AG04449 (cell line): ENCODE measurements at places on chromosomes 1 and 21.

GRCh38 chr1:243831463-243831862 lies 18.6 kb downstream of the AKT3 start:
- no peak for DNase-seq

DNA sequence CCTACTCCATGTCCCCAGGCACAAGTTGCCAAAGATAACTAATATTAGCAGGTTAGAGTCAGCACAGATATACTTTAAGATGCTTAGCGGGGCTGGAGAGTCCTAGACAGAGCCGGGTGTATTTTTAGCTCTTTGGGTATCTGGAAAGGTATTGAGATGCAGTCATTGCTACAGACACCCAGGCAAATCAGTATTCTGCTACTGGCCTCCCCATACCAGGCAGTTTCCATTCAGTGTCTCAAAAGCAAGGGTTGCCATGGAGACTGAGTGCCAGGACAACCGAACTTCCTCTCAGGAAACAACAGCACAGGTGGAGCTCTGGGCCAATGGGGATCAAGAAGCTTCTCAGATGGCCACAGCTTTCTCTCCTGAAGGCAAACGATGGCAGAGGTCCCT lies 45.3 kb downstream of the KCNC4 start:
- DNase-seq = no peak

DNA sequence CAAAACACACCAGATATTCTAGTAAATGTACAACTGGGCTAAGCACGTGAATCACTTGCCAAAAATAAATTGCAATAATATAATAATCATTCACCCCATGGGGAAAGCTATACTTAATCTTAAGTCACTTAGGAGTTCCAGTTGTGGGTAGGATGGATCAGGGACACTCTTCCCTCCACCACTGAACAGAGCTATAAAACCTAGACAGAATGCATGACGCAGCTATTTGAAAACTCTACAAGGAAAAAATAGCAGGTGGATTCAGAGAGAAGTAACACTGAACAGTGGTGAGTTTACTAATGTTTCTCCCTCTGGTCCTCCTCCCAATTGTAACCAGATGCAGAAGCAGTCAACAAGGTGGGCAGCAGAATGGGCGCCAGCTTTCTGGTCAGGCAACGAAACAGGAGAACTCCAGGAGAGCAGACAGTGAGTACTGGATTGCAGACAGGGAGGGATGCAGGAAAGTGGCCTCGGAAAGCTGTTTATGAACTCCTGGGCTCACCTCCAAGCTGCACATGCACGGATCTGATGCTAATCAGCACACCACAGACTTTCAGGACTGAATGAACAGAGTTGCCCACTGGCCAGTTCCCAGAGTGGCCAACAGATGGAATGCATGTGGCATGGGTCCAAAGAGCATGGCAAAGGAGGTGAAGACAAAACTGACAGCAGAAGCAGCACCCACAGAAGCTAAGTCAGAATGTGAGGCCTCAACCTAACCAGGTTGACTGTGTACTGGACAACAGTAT lies 41.4 kb downstream of the TARBP1 start:
- no peak for DNase-seq

- no peak for DNase-seq
Observed at GRCh38 chr1:167645625-167646414, 15.8 kb downstream of the RCSD1 start.

DNA sequence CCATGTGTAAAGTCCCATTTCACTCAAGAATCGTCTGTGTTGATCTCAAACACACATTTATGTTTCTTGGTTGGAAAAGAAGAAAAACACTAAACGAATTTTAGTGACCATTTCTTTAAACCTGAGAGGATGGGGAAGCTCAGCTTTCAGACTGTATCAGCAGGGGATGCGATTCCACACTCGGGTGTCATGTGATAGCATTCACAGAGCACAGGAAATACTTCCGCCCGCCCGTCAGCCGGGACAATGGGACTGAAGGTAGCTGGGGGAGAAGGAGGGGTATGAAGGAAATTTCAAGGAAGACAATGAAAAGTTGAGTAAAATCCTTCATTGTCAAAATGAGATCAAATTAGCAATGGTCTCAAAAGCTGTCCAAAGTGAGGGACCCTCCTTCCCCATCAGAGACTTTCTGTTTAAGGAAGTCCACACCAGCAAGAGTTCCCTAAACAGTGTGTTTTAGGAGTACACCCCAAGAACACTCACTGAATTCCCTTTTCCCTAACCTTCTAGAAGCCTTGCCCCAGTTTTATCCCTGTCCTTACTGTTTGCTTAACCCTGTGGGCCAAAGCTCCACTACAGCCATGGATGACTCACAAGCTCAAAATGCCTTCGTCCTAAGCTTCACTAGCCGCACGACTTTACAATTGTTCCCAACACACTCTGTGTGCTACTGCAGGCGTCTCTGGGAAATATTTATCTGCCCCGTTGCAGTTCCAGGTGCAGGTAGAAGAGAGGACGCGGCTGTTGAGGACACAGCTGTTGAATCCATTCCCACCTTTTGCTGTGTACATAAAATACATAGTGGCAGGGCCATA lies 51.4 kb upstream of the SIM2 start:
- DNase-seq = no peak

GRCh38 chr1:231853588-231854207 lies 227.1 kb downstream of the DISC1 start:
- no peak for DNase-seq

GRCh38 chr1:156429313-156430060 lies 60.5 kb downstream of the RHBG start:
- no peak for DNase-seq

- DNase-seq = no peak
Observed at GRCh38 chr21:17386498-17386897, 126.3 kb upstream of the CXADR start.

DNA sequence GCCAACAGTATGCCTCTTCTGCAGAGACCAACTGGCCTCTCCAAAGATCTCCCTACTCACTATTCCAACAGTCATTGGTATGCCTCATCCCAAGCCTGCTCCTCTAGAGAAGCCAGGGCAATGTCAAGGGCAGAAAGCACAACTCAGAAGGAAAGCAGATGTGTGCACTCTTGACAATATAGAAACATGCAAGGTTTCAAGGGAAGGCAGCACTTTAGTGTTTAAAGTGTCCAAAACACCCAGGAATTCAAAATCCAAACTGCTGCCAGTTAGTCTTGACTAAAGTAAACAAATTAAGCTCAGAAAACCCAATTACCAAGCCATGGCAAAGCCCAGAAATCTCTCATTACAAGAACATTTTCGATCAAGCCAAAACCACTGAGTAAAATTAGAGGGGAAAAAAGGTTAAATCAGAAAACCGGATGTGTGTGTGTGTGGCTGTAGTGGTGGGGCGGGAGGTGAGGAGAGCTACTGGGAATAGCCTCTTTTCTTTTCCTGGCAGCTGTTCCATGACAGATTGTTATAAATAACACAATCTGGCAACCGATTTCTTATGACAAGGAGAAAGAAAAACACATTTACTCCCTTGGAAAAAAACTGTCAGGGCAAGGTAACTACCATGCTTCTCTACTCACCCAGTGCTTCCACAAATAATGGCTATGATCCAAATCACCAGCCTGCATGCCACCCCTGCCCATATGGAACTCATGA lies 39.2 kb downstream of the EIF2B3 start:
- no peak for DNase-seq

- DNase-seq = no peak
Observed at GRCh38 chr1:115402753-115403184, 64.7 kb upstream of the NGF start.

GRCh38 chr1:234473118-234473517 lies 5.9 kb downstream of the TARBP1 start:
- no peak for DNase-seq

DNA sequence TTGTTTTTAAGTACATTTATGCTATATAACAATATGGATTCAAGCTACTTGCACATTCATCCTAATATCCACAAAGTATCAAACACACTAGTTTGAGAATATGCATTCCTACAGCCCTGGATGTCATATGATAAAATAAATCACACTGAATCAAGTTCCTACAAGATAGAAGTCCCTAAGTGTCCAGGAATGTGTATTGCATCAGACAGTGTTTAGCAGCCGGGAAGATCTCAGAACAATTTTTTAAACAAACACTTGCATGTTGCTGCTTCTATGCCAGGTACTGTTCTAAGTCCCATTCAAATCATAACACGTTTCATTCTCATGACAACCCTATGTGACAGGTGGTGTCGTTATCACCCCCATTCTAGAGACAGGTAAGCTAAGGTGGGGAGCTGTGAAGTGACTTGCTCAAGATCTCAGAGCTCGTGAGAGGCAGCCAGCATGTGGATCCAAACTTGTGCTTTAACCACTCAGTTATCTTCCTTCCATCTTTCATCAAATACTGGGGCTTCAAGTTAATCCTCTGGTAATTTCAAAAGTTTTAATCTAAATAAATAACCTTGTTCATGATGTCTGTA lies 68.3 kb upstream of the KIF26B start:
- peak; percentile 55 for DNase-seq

DNA sequence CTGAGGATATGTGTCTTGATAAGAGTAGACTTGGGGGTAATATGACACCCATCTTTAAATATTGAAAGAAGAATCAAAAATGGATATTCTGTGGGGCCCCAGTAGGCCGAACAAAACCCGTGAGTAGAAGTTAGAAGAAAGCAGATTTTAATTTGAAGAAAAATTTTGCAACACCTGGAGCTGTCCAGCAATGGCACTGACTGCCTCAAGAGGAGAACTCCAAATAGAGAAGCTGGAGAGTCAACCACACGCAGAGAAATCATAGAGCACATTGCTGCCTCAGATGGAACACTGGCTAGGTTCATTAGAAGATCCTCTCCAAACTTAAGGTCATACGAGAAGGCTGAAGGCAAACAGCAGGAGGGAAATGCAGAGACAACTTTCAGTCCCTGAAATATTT lies 6.8 kb downstream of the NHLH1 start:
- no peak for DNase-seq

DNA sequence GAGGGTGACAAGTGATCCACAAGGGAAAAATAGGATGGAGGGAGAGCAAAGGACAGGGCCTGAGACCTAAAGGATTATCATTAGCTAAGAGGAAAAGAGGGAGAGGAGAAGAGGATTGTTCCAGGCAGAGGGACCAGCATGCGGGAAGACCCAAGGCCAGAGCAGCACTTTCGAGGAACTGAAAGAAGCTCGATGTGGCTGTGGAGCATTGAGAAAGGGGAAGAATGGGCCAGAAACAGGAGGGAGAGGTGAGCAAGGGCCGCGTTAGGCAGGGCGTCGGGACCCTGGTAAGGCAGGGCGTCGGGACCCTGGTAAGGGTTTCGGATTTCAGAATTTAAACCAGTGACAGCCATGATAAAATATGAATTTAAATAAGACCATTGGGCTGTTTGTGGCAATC lies 22.8 kb upstream of the CSF1 start:
- DNase-seq = no peak

DNA sequence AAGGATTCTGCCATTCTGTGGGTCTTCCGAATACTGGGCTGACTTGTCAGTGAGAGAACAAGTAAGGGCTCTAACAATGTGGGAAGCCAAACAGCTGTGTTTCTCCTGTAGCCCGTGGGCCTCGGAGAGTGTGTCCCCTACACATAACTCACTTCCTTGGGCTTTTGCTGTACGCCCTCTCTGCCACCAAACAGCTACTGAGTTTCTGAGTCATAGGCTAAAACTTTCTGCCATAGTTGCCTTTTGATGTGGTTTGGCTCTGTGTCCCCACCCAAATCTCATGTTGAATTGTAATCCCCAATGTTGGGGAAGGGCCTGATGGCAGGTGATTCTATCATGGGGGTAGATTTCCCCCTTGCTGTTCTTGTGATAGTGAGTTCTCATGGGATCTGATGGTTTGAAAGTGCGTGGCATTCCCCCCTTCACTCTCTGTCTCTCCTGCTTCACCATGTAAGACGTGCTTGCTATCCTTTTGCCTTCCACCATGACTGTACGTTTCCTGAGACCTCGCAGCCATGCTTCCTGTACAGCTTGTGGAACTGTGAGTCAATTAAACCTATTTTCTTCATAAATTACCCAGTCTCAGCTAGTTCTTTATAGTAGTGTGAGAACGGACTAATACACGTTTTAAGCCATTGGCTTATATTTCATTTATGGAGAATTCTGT lies 194.8 kb upstream of the HMCN1 start:
- DNase-seq = no peak

- peak; percentile 74 for DNase-seq
Observed at GRCh38 chr1:94739521-94740061, 80.6 kb upstream of the SLC44A3 start.

- no peak for DNase-seq
Observed at GRCh38 chr1:13469343-13469742, 44.5 kb downstream of the LRRC38 start.

- DNase-seq = no peak
Observed at GRCh38 chr21:38774152-38774551, 31.6 kb upstream of the ETS2 start.

DNA sequence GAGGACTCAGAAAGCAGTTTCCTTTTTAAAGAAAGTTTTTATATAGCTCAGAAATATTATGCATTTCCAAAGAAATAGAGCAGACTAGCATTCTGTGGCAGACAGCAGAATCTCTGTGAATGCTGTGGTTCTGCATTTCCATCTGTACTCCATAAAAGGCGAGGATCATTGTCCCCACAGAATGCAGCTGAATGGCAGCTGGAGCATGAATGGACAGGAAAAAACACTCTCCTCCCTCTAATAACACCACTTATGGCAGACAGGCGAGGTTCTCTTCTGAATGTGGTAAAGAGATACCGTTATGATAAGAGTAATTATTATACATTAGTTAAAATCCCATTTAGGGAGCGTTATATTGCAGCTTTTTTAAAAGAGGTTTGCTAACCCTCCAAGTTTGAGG lies 81.4 kb upstream of the WLS start:
- DNase-seq = no peak
